Stimulated activated CD8-positive, alpha-beta memory T cell treated with anti-CD3 and anti-CD28 coated beads, Interleukin-7, amount 100 ng/mL, for 48 hours (primary cell): ENCODE measurements at places on chromosomes 12 and 14.

- no peak for DNase-seq
These were observed 1.5 kb downstream of the LGR5 start for GRCh38 chr12:71440763-71441748.

DNA sequence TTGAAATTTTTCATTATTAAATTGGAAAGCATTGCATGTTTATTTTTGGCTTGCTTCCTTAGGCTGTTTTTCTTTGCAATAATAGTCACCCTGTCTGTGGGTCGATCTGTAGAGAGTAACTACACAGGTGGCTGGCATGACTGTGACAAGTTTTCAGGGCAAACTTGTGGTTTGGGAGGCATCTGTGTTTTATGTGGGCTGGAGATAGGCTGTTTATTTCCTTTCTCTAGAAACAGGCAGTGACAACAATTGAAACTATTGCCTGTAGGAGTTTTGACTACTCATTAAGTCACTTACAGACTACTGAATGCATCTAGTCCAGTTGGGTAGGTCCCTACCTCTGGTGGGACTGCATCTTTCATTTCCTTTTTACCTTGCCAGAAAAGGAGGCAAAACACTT lies 155.6 kb downstream of the DYRK2 start:
- DNase-seq, result peak; percentile 10

GRCh38 chr14:37369425-37369824 lies 171.7 kb downstream of the MIPOL1 start:
- DNase-seq, result no peak

GRCh38 chr14:31252865-31253264 lies 45.3 kb upstream of the HECTD1 start:
- DNase-seq, result no peak
